ENCODE measurements at places on chromosomes 12 and 14. TPM values are rescaled to one million over a fixed set of nuclear protein-coding genes. Genes with fewer than 3 reads are reported as not detected.

Gene INSM2
- total RNA-seq: 0.11 TPM

Gene MEG3
- 530 TPM for total RNA-seq

Gene TESPA1
- 1.6 TPM for total RNA-seq

Gene CCDC196
- total RNA-seq: not detected

Gene AJUBA
- 28.0 TPM for total RNA-seq

Gene CD69
- 13.7 TPM for total RNA-seq

Gene DCN
- total RNA-seq: 3,503 TPM

Gene INHBC
- not detected for total RNA-seq

Gene MSI1
- 1.5 TPM for total RNA-seq

Gene PLA2G1B
- total RNA-seq: 0.90 TPM

Gene IL26
- total RNA-seq: not detected

Gene BHLHE41
- total RNA-seq: 3.5 TPM

Gene TTC9
- 1.7 TPM for total RNA-seq
